ENCODE measurements at places on chromosomes 13 and 19. TPM values are rescaled to one million over a fixed set of nuclear protein-coding genes. Genes with fewer than 3 reads are reported as not detected.
A peak's percentile ranks its signal among the peaks of the same experiment; 100 is the strongest.

Gene GGN
- 1.3 TPM for total RNA-seq

Gene SSC5D
- 2.2 TPM for total RNA-seq

- DNase-seq, result no peak
Observed at GRCh38 chr13:26228096-26228495, 6.0 kb upstream of the RNF6 start.

- DNase-seq, result no peak
Observed at GRCh38 chr19:1087813-1088415, 7.3 kb downstream of the POLR2E start.

DNA sequence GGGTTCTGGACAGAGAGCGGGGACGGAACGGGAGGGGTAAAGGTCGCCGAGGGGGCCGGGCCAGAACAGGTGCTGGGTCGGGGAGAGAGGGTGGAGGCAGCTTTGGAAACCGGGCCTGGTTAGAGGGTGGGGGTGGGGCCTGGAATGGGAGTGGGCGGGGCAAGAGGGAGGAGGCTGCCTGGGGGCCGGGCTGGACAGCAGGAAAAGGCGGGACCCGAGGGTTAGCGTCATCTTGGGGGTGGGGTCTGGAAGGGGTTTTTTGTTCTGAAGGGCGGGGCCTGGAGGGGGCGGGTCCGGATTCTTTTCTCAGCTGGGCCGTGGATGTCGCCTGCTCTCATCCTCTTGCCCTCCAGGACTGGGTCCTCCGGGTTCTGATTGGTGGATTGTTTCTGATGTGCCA, 4.3 kb upstream of the ZNF813 start:
- DNase-seq, result peak; percentile 42

GRCh38 chr13:93549326-93550005, 322.9 kb downstream of the GPC6 start:
- no peak for DNase-seq

DNA sequence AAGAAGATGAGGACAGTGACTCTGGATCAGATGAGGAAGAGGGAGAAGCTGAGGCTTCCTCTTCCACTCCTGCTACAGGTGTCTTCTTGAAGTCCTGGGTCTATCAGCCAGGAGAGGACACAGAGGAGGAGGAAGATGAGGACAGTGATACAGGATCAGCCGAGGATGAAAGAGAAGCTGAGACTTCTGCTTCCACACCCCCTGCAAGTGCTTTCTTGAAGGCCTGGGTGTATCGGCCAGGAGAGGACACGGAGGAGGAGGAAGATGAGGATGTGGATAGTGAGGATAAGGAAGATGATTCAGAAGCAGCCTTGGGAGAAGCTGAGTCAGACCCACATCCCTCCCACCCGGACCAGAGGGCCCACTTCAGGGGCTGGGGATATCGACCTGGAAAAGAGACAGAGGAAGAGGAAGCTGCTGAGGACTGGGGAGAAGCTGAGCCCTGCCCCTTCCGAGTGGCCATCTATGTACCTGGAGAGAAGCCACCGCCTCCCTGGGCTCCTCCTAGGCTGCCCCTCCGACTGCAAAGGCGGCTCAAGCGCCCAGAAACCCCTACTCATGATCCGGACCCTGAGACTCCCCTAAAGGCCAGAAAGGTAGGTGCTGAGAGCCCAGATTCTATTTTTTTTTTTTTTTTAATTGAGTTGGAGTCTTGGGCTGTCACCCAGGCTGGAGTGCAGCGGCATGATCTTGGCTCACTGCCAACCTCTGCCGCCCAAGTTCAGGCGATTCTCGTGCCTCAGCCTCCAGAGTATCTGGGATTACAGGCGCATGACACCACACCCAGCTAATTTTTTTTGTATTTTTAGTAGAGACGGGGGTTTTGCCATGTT, 2.3 kb downstream of the PPP1R15A start:
- DNase-seq, result no peak

DNA sequence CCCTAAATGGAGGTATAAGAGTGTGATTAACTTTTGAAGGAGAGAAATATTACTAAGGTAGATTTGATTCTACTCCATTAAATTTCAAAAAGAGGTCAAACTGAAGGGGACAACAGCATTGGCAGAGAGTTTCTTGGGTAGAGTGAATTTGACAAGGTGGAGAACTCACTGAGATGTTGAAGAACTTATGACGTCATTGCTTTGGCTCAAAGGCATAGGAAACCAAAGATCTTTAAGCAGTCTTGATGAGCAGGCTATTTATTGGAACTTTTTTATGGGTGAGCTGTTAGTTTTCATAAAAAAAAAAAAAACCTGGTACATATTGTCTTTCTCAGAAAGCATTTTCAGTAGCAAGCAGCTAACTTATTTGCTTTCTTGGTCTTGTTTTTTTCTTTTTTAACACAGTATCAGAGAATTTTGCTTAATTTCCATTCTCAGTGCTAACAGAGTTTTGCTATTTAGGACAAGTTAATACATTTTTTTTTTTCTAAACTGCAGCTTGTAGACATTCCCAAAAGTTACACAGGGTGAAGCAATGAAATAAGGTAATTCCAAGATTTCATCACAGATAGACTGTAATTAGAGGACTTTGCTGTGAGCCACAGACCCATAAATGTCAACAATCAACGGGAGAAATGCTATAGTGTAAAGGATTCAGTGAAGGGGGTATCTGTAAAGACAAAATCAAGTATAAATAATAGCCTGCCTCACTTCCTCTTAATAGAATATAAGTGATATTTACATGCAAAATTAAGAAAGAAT, 412.2 kb upstream of the KLHL1 start:
- DNase-seq, result no peak
